ENCODE measurements at places on chromosomes 2 and 18.
A peak's percentile ranks its signal among the peaks of the same experiment; 100 is the strongest.

GRCh38 chr2:121386707-121387106, 101.7 kb upstream of the TFCP2L1 start:
- DNase-seq: no peak

GRCh38 chr2:10536569-10537133, 88.5 kb upstream of the ODC1 start:
- DNase-seq: no peak

DNA sequence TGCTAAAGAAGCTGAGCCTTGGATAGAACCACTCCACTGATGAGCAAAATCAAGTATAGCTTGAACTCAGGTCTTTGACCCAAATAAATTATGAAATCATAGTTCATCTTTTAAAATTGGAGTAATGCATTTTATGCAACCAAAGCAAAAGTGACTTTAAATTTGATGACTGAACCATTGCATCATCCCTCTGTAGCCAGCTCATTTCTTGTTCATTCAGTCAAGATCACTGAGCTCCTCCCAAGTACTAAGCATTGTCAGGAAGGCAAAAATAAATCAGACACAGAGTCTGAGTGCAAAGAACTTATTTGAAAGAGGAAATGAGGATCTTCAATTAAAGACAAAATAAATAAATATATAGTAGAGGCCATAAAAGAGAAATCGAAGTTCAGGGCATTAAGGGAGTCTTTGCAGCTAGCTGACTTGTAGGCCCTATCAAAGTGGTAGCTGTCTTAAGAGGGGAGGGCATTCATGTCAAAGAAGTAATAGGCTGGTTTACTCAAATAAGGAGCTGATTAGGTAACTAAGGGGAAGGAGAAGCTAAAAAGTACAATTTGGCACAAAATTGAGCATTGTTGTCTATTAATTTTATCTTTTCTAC, 411.8 kb downstream of the MTX2 start:
- no peak for DNase-seq

DNA sequence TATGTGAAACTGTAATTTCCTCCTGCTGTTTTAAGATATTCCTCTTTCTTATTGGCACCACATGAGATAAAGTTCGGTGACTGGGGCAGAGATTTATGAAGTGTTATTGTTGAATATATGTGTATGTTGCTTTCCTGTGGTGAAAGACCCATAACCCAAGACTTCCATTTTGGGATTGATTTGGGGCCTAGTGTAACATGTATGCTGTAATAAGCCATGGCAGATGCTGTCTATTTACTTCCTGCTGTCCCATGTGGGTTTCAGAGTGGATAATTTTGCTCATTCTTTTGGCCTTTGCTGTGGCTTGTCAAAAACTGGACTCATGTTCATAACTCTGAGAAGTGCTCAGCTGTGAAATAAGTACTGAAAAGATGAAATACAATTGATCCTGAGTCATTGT, 10.8 kb upstream of the MYO1B start:
- DNase-seq: no peak

DNA sequence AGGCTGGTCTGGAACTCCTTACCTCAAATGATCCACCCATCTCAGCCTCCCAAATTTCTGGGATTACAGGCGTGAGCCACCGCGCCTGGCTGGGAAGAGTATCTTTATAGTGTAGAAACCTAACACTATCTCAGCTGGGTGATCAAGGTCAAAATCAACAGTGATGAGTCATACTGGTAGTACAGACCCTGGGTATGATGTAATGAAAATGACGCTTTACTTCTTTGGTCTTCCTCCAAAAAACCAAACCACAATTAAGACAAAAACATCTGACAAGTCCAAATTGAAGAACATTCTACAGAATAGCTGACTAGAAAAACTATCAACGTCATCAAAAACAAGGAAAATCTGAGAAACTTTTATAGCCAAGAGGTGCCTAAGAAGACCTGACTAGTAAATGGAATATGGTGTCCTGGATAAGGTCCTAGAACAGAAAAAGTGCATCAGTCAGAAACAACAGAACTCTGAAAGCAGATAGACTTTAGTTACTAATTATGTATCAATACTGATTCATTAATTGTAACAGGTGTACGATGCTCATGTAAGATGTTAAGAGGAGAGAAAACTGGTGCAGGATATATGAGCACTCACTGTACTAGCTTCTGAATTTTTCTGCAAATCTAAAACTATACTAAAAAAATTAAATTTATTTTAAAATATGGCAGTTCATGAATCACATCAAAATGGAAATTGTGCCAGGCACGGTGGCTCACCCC, 25.4 kb downstream of the PDCL3 start:
- peak; percentile 23 for DNase-seq

DNA sequence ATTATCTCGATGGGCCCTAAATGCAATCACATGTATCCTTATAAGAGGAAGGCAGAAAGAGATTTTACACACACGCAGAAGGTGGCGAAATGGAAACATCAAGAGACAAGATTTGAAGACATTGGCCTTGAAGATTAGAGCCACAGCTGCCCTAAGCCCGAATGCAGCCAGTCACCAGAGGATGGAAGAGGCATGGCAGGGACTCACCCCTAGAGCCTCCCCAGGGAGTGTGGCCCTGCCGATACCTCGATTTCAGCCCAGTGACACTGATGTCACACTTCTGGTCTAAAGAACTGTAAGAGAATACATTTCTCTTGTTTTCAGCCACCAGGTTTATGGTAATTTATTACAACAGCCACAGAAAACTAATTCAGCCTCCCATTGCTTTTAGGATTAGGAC, 17.4 kb downstream of the TTC39C start:
- DNase-seq: no peak

DNA sequence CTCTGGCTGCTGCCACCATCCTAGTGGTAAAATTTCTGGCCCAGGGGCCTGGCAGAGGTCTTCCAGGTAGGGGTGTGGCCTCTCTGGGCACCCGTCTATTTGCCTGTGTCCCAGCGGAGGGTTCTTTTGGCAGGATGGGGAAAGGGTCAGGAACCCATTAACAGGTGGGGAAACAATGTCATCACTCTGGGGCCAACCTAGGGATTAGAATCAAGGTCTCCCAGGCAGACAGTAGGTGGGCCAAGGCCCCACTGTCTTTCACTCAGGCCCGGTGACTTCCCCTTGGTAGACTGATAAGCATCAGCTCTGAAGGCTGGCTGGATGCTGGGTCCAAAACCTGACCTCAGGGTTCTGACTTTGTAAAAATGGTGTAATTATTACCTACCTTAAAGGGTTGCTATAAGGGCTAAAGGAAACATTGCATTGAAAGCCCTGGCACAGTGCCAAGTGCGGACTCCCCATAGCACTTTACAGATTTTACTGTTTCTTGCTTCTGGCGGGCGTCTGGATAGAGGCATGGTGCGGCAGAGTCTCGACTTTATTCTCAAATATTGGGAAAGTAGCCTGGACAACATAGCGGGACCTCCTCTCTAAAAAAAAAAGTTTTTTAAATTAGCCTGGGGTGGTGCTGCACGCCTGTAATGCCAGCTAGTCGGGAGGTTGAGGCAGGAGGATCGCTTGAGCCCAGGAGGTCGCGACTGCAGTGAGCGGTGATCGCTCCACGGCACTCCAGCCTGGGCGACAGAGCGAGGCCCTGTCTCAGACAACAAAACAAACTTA, 2.2 kb downstream of the LBX2 start:
- DNase-seq: no peak

GRCh38 chr2:216694826-216695217, 527 bp downstream of the IGFBP5 start:
- no peak for DNase-seq

GRCh38 chr2:98015671-98016070, 19.9 kb upstream of the TMEM131 start:
- no peak for DNase-seq

- no peak for DNase-seq
Measured at GRCh38 chr2:165825041-165825440, 31.0 kb upstream of the GALNT3 start.

- DNase-seq: no peak
Measured at GRCh38 chr2:168708080-168708479, 94.4 kb upstream of the NOSTRIN start.

DNA sequence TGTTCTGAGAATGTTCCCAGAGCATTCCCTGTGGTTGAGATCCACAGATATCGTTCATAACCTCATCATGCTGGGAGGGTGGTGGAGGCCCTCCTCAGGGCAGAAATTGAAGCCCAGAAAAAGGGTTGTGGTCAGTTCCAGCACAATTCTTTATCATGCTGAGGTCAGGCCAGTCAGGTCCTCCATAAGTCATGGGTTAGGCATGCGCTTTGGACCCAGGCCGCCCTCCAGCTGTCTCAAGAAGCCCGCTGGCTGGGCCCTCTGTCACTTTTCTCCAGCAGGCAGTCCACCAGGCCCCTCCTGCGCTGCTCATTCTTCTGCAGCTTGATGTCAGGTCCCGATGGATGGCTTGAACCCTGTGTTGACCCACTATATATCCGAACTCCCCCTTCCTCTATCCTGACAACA, 151.1 kb upstream of the NT5C1B start:
- DNase-seq: no peak

DNA sequence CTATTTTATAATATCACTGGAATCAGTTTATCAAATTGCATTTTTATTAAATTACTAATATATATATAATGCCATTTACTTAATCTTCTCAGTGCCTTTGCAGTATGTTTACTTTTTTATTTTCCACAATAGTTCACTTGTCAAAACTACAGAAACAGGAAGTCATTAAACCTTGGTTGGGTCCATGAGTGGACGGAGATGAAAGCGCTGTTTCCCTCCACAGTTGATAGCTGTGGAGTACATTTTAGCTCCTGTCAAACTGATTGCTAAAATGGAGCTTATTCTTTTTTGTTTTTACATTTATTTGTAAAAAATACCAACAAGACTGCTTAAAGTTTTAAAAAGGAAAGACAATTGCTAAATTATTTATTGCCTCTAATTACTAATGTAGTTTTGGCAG, 19.2 kb downstream of the MFF start:
- no peak for DNase-seq

DNA sequence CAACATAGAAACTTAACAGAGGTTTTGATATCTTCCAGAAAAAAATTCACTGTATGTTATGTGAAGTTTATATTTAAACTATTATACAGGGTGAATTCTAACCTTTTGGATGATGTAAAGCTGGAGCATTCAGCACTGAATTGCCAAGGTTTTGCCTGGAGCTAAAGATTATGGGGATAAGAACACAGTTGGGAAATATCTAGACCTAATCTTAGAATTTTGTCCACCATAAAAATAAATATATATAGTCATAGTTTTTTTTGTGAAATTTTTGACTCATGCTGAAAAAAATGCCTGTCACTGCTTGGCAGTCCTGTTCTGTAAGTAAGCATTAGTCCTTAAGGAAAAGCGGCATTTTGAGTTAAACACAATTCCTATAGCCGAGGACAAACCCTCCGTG, 339.3 kb upstream of the TMEFF2 start:
- DNase-seq: no peak

DNA sequence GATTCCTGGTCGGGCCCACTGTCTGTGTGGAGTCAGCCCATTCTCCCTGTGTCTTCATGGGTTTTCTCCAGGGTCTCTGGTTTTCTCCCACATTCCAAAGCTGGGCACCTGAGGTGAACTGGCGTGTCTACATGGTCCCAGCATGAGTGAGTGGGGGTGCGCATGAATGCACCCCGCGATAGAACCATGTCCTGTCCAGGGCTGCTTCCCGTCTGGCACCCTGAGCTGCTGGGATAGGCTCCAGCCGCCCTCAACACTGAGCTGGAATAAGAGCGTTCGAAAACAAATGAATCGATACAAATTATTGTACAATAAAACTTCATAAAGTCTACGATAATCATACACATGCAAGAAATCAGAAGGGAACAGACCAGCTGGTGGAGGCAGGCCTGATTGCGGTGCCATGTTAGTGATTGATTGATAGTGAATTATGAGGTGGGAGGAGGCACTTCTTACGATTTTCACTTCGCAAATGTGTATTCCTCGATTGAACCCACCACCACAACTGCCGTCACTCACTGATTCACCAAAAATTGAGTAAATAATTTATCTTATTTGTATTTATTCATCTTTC, 186.6 kb downstream of the MGAT5 start:
- no peak for DNase-seq

- DNase-seq: no peak
Measured at GRCh38 chr2:62291052-62291451, 95.1 kb downstream of the B3GNT2 start.

DNA sequence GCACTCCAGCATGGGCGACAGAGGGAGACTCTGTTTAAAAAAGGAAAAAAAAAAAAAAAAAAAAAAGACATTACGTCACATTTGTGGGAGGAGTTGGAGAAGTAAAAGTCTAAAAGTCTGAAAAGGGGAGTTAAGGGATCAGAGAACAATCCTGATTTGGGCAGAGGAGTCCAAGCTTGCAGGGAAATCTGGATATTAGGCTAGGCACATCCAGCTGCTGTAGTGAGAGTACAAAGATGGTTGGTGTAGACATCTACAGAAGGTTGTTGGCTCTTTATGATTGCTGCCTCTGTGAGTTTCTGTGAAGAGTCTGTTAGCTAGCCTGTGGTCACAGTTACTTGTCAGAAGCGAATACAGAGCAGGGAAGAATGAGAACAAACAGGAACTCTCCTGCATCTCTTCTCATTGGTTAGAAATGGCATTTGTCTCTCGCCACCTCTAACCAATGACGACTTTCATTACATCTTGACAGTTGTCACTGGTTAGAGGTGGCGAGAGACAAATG, 3.3 kb upstream of the OSBPL6 start:
- no peak for DNase-seq

DNA sequence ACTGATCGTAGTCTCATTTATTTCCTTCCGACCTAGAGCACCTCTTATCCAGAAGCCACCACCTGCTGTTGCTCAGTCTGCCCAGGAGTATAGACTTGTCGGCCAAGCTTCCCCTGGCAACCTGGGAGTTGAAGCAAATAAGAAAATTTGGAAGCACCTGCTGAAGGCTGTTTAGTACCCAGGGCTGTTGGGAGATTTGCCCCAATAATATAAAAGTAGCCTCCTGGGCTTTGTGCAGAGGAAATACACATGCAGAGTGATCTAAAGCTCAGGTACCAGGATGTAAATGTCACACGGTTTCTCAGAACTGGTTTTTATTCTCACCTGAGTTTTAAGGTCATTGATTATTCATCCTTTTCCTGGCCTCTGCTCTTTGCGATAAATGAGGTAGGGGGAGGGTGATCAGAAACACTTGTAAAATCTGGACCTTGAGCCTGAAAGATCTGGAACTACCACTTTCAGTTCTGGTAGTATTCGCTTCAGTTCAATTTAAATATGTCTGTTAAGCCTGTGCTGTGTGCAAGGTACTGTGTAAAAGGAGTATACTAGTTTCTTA, 789 bp upstream of the COX7A2L start:
- no peak for DNase-seq

- DNase-seq: no peak
Measured at GRCh38 chr2:197037863-197038398, 111.4 kb upstream of the PGAP1 start.

- DNase-seq: no peak
Measured at GRCh38 chr2:120993661-120994060, 258.0 kb downstream of the GLI2 start.

DNA sequence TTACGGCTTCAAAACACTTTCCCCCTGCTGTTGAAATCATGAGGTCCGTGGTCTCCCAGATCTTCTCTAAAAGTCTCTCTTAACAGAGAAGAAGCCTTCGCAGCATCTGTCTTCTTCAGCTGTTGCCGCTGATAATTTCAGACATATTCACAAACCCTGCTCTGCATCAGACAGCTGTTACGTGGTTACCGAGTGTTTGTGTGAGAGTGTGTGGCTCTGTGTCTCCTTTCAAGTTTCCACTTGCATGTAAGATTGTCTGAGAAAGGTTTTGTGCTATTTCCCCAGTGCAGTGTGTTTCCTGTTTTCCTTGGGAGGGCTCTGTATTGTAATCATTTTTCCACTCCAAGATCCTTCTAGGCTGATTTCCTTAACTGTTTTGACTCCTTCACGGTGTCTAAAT, 32.8 kb downstream of the MAIP1 start:
- DNase-seq: no peak

GRCh38 chr2:6355886-6356761, 509.6 kb downstream of the CMPK2 start:
- no peak for DNase-seq
